H7 (cell line): ENCODE measurements at places on chromosomes 3 and 15.
A peak's percentile ranks its signal among the peaks of the same experiment; 100 is the strongest.

- DNase-seq, result no peak
Measured at GRCh38 chr3:195384952-195385351, 57.9 kb downstream of the ACAP2 start.

GRCh38 chr3:190074817-190075216 is 45.9 kb downstream of the P3H2 start:
- DNase-seq, result no peak

GRCh38 chr3:142274908-142275307 is 49.5 kb upstream of the GK5 start:
- DNase-seq, result no peak

DNA sequence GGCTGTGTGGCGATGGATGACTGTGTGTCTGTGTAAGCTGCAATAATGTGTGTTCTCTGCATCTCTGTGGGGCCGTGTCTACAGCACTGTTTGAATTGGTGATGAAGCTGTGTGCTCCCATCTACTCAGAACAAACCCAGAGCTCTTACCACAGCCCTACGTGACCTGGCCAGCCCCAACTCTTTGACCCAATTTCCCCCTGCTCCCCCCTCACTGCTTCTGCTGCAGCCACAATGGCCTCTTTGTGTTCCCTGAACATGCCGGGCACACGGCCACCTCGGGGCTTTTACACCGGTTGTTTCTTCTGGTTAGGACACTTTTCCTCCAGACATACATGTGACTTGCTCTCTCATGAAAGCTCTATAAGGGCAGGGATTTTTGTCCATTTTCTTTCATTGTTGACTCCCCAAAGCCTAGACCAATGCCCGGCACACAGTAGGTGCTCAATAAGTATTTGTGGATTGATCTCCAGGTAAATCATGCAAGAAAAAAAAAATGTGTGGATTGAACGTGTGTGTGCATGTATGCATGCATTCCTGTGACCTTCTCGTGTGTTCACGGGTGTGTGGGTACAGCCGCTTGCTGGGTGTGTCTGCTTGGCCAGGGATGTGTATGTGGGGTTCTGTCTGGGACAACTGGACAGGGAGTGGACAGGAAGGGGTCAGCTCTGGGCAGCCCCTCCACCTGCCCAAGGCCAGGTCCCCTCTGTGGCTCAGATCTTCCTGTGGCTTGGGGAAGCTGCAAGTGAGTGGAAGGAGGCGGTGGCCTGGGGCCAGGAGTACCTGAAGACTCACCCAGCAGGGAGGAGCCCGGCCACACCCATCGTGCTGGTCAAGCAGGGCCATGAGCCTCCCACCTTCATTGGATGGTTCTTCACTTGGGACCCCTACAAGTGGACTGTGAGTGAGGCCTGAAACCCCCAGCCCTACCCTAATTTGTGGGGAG is 14.8 kb downstream of the VILL start:
- no peak for DNase-seq

DNA sequence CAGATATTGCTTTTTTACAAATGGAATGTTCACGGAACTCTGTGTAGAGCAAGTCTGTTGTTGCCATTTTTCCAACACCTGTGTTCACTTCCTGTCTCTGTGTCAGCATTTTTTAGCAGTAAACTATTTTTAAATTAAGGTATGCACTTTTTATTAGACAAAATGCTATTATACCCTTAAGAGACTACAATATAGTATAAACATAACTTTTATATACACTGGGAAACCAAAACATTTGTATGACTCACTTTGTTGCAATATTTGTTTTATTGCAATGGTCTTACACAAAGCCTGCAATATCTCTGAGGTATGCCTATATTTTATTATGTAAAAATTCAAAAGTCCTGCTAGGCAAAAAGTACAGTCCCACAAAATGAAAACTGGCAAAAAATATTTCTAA is 39.8 kb upstream of the FGF7 start:
- no peak for DNase-seq

DNA sequence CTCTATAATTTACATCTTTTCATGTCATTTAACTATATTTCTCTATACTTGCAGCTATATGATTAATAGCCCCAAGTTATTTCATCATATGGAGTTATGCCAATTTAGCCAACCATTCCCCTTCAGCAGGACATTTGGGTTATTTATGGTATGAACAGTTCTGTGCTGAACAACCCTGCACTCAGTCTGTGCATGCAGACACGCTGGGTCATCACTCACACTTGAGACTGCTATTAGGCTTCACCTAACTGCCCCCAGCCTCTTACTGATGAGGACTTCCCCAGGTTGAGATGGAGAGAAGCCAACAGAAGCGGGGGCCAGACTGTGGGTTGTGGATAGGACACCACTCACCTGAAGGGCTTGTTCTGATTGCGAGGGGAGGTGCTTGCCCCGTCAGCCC is 7.3 kb downstream of the TADA3 start:
- no peak for DNase-seq

GRCh38 chr15:49152552-49153312 is 2.7 kb downstream of the COPS2 start:
- DNase-seq, result no peak

GRCh38 chr3:124256156-124256555 is 264.2 kb upstream of the ROPN1 start:
- DNase-seq, result no peak

GRCh38 chr3:177133860-177134815 is 63.1 kb downstream of the TBL1XR1 start:
- DNase-seq, result no peak

- DNase-seq, result no peak
Measured at GRCh38 chr3:183435661-183436060, 7.2 kb upstream of the MCF2L2 start.

DNA sequence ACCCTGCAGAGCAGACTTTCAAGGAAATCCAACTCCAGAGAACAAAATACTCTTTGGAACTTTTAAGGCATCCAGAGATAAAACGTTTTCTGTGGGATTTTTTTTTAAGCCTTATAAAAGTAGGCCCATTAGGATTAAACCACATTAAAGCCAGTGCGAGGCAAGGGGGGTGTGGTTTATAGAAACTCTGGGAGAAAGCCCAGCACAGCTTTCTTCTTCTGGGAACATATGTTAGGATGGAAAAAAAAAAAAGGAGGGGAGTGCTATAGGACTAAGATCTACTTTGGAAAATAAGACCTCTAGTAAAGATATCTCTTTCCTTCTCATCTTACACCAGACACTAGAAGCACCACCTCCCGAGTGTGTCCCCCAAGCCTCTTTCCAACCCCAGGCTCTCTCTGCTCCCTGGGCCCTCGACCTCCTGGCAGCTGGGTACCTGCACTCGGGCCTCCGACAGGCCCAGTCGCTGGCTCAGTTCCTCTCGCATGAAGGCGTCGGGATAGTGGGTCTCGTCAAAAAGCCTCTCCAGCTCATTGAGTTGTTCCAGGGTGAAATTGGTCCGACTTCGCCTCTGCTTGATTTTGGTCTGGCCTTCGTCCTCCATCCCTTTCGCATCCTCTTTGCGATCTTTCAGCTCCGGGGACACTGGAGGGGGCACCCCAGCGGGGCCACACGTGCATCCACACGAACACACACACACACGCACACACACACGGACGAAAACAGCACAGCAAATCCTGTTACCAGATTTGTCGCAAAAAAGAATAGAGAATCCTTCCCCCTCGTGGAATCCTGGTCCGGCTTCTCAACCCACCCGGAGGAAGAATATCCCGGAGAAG is 3.8 kb downstream of the SHOX2 start:
- DNase-seq, result peak; percentile 33

- peak; percentile 19 for DNase-seq
Measured at GRCh38 chr15:77985931-77986480, 91.5 kb downstream of the TBC1D2B start.

DNA sequence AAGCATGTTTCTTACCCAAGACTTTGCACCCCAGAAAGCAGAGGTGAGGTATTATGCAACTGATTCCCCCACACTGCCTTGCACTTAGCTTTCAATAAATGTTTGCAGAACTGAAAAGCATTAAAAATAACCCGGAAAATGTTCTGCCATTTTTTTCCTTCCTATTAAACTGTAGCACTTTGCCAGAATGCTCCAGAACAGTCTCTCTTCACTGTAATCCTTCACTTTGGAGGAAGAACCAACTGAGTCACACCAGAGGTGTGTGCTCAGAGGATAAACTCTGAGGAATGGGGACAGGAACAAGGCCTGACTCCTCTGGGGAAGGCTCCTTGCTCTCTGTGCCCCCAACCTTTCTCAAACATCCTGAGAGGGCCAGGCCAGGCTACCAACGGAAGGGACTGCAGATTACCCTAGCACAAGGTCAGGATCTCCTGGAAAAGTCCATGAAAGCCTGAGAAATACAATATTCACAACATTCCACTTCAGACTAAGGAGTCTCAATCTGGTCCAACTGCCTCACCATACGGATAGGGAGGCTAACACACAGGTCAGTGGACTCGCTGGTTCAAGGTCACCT is 19.0 kb downstream of the ANP32A start:
- no peak for DNase-seq

GRCh38 chr3:19527746-19528145 is 379.4 kb downstream of the KCNH8 start:
- no peak for DNase-seq

GRCh38 chr3:153209596-153209995 is 47.6 kb downstream of the RAP2B start:
- DNase-seq, result peak; percentile 59

GRCh38 chr3:142624341-142625152 is 28.4 kb downstream of the PLS1 start:
- no peak for DNase-seq

DNA sequence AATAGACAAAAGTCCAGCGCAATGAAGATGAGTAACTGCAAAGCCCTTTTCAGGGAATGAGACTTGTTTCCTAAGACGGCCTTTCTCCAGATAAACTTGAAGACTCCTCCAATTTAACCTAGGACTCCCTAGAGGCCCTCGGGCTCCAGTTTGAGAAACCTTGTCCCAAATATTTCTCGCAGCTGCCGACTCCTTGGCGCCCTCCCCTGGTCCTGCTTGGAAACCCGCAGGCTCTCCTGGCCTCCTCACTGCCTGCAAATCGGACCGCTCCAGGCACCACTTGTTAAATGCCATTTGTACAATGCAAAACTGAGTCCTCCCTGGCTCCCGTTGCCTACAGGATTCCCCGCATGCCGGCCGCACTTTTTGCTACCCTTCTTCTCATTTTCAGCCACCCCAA is 36.8 kb downstream of the MUC4 start:
- DNase-seq, result peak; percentile 88

DNA sequence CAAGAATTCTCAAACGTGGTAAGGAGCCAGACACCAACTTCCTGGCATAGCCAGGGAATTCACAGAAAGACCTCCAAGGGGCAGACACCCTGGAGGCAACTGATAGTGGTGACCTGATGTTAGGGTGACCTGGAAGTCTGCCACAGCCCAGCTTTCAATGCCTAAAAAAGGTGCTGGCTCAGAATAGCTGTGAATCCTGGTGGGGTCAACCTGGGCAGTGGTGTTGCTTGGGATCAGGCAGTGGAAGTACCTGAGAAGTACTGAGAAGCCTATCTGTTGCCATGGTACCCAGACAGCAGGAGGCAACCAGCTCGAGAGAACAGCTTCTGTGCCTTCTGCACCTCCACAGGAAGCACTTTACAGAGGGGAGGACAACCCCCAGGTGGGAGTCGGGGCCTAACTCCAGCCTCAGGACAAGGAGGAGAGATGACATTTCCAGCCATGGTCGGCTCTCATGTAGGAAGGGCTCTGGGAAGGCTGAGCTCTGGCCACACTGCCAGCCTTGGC is 55.4 kb upstream of the LARS2 start:
- DNase-seq, result no peak

GRCh38 chr15:57198654-57199291 is 177.5 kb upstream of the CGNL1 start:
- DNase-seq, result peak; percentile 21

- no peak for DNase-seq
Measured at GRCh38 chr3:52327486-52328290, 11.6 kb downstream of the DNAH1 start.

GRCh38 chr3:190169243-190169642 is 48.5 kb upstream of the P3H2 start:
- no peak for DNase-seq

GRCh38 chr3:21785765-21786437 is 34.9 kb upstream of the ZNF385D start:
- DNase-seq, result no peak

DNA sequence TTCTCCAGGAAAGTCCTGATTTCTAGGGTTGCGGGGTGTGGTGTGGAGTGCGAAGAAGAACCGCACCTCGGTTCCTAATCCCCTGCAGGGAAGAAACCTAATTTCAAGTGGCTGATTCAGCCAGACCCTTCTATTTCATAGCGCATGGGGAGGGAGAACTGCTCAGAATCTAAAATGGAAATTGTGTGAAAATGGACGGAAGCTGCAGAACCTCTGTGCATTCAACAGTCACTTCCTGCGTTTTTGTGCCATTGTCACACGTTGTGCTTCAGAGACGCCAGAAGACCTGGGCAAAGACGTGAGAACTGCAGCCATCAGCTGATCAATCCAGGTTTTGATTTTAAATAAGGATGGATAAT is 1.2 kb downstream of the SIDT1 start:
- no peak for DNase-seq

- DNase-seq, result no peak
Measured at GRCh38 chr3:174776636-174777035, 82.5 kb upstream of the NAALADL2 start.

GRCh38 chr3:188950832-188951489 is 220.8 kb upstream of the TPRG1 start:
- DNase-seq, result no peak

- DNase-seq, result no peak
Measured at GRCh38 chr3:127273206-127273605, 14.6 kb downstream of the PRR20G start.

- no peak for DNase-seq
Measured at GRCh38 chr15:42903388-42904324, 16.9 kb downstream of the TTBK2 start.

DNA sequence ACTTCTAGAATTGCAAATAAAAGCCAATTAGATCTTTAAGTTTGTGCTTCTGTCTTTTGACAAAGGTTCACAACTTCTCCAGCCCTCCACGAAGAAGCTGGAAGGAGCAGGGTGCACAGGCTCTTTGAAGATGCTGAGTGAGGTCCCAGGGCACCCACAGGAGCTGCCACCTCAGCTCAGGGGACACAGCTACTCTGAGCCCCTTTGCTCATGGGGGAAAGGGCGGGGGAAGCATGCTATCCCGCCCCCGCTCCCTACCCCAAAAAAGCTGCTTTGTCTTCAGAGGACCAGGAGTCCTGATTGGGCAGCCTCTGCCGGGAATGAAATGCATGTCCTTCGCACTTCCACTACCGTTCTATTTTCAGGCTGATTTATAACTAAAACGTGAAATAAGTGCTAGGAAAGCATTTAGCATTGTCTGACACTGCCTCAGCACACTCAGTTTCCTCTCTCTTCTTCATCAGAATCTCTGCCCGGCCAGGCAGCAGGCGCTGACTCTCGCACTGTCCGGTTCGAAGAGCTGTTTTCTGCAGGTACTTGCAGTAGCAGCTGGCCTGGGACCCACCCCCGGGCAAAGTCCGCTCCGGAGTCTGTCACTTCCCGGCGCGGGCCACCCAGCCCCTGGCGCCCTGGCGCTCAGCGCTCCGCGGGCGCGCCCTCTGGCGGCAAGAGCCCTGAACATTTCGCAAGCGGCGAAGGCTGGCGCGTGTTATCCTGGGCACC is 45.5 kb upstream of the KLHL25 start:
- DNase-seq, result peak; percentile 95

- DNase-seq, result no peak
Measured at GRCh38 chr3:27521872-27522265, 37.7 kb upstream of the SLC4A7 start.
